Stimulated activated CD4-positive, alpha-beta T cell treated with anti-CD3 and anti-CD28 coated beads, Interleukin-12 subunit alpha, Interleukin-12 subunit beta, amount 100 ng/mL, for 48 hours (primary cell): ENCODE measurements at places on chromosomes 7 and 10.

DNA sequence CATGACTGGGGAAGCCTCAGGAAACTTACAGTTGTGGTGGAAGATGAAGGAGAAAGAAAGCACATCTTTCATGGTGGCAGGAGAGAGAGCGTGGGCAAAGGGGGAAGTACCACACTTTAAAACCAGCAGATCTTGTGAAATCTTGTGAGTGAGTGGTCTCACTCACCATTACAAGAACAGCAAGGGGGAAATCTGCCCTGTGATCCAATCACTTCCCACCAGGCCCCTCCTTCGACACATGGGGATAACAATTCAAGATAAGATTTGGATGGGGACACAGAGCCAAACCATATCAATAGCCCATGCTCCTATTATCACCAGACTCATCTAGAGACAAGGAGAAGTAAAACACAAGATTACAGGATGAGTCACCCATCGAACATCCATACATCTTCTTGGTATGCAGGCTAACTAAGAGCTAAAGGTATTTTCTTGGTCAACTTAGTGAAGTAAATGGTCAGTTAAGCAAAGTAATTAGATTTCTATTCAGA lies 55.3 kb upstream of the YAE1 start:
- no peak for DNase-seq

GRCh38 chr10:29925771-29926692 lies 133.4 kb downstream of the JCAD start:
- no peak for DNase-seq

GRCh38 chr10:22550732-22551131 lies 163.6 kb downstream of the PIP4K2A start:
- peak; percentile 53 for DNase-seq

GRCh38 chr7:121456785-121457359 lies 60.8 kb upstream of the FAM3C start:
- DNase-seq, result no peak

GRCh38 chr7:74656441-74656836 lies 1.1 kb upstream of the GTF2I start:
- DNase-seq, result peak; percentile 40

DNA sequence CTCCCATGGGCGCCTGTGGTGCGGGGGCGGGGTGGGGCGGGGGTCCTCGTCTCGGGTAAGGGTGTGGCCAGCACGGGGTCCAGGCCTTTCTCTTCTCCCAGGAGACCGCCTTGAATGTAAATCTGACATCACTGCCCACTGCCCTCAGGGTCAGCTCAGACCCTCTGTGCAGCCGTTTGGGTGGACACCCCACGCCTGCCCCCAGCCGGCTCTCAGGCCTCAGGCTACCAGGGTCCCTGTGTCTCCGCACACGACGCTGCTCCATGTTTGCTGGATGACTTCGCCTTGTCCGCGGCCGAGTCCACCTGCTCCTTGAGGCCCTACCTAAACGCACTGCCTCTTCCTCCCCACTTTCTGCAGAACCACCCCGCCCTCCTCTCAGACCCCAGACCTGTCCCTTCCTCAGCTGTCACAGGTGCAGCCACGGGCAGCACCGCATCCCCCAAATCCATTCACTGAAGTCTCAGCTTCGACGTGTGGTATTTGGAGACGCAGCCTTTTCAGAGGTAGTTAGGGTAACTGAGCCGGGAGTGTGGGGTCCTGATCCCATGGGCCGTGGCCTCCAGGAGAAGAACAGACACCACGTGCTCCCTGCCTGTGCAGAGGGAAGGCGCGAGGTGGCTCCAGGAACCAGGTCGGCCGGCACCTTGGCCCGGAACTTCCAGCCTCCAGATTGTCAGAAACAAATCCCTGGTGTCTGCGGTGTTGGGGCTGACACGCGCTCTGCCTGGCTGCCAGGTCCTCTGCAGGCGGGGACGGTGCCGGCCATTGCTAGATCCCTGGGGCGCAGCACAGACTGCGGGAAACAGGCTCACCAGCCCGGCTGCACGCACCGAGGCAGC lies 97.4 kb upstream of the DIP2C start:
- no peak for DNase-seq

GRCh38 chr7:102424129-102424551 lies 9.2 kb upstream of the ORAI2 start:
- DNase-seq, result no peak

- no peak for DNase-seq
Measured at GRCh38 chr10:126372396-126372795, 15.9 kb downstream of the ADAM12 start.

GRCh38 chr7:42704710-42705109 lies 207.2 kb downstream of the C7orf25 start:
- DNase-seq, result no peak

GRCh38 chr7:46993396-46993795 lies 588.5 kb downstream of the TNS3 start:
- no peak for DNase-seq
